ENCODE measurements at places on chromosomes 16 and 17.

- DNase-seq, result no peak
These were observed 5.4 kb upstream of the KPNB1 start for GRCh38 chr17:47644324-47644723.

DNA sequence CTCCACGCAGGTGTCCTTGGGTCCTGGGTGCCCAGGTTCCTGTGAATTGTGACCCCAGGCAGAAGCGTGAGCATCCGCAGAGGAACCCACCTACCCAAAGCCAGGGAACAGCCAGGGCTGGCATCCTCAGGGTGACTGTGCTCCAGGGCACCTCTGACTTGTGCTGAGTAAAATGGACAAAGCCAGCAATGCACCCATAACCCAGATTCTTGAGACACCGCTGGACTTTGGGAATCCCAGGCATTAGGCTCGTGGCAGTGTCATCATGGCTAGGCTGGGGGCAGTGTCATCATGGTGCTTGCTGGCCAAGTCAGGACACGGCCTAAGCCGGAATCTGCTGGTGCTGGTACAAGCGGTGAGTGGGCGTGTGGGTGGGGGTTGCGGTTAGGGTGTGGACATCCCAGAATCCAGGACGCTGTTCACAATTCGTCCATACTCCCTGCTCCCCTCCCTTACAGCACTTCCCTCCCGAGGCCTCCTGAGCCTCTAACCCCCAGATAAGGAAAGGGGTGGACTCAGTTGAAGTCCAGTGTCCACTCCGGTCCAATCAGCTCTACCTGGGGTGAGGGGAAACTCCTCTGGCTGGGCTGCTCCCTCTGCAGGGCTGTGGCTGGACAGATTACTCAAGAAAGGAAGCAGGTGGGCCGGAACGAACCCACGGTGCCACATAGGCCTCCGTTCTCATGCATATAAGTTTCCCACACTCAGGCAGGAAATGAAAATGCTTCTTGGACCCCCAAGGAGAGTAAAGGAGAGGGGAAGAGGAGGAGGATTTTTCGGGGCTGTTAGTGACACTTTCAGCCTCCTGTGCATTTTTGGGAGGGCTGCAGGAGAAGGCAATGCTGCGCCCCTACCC, 138.9 kb downstream of the SEC14L1 start:
- DNase-seq, result no peak

DNA sequence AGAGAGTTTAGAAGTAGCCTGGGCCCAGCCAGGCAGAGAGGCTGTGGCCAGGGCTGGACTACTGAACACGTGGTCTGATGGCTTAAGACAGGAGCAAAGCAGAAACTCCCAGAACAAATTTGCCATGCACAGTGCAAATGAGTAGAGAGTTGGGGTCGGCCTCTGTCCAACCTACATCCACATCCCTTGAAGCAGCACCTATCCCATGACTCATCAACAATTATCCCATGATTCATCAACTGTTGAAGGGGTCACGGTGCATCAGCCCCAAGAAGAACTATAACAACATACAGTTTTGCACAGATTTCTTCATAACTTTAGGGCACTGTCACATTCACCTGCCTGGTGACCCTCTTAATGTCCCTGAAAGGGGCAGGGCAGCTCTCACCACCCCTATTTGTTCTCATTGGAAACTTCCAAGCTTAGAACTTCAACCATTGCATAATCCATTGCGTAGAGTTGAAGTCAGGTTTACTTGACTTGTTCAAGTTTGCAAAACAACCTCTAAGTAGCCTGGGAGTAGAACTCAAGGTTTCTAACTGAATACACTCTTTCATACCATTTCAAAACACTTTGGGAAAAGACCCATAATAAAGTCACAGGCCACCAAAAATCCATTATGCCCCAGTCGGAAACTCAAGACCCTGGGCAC, 235.2 kb upstream of the CDH5 start:
- peak; percentile 75 for DNase-seq

- DNase-seq, result no peak
These were observed 162.5 kb downstream of the MAF start for GRCh38 chr16:79437764-79438751.

- DNase-seq, result no peak
These were observed at the start of gene SLC47A2 for GRCh38 chr17:19716108-19717030. Gene SLC47A2 (minus strand): TSS chr17:19716584. CDS start chr17:19716555, 29 bp downstream.

- DNase-seq, result no peak
These were observed 3.4 kb downstream of the NDRG4 start for GRCh38 chr16:58503166-58503862.

- DNase-seq, result no peak
These were observed 66.4 kb downstream of the PRMT7 start for GRCh38 chr16:68377221-68377620.

- no peak for DNase-seq
These were observed 2.3 kb downstream of the BAIAP2 start for GRCh38 chr17:81037026-81037797.

- no peak for DNase-seq
These were observed 74.0 kb upstream of the GSE1 start for GRCh38 chr16:85539084-85539483.

- DNase-seq, result no peak
These were observed 15.6 kb upstream of the CBFA2T3 start for GRCh38 chr16:88992351-88993165.

GRCh38 chr16:79466111-79466510, 134.4 kb downstream of the MAF start:
- DNase-seq, result no peak

DNA sequence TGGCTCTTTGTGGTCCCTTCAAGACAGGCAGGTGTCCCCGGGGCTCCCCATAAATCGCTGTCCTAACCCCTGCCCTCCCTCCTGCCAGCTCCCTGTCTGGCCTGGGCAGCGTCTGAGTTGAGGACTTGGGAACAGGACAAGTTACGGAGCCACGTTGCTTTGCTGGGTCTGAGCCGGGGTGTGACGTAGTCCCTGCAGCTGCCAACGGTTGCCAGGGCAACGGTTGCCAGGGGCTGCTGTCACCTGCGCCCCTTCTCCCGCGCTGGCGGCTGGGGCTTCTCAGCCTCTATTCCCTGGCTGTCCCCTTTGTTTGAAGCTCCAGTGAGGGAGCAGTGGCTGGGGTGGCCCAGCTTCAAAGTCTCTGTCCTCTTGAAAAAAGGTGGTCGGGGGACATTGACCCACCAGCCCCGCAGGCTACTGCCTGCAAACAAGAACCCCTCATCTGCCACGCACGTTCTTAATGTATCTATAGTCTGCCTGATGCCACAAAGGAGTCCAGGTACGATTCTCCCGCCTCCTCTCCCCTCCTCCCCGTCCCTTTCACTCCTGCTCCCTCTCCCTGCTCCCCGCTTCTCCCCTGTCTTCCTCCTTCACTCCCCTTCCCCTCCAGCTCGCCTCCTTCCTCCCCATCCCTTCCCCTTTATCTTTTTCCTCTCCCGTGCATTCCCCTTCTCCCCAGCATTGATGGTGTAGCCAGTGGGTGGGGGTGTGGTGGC, 10.9 kb downstream of the ADGRG1 start:
- DNase-seq, result no peak

DNA sequence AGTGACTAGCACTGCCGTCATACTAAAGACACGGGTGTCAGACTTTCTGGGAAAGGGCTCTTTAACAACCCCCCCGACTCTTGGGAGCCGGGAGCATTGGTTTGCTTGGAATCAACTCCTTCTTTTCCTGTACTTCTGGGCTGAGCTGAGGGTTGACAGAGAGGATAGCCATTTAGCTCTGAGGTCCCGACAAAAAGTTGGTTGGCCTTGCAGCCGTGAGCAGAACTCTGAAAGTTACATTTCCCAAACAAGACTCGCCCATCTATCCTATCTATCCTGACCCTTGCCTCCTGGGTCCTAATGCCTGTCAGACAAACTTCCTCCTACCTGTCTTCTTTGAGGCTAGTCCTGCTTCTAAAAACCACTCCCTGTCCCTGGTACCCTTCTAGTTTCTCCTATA, 460.8 kb upstream of the TOM1L1 start:
- DNase-seq, result no peak

Measured in ELR (cell line).